ENCODE measurements at places on chromosomes 4 and X.

GRCh38 chr4:80576796-80577195 lies 241.3 kb downstream of the CFAP299 start:
- no peak for DNase-seq

DNA sequence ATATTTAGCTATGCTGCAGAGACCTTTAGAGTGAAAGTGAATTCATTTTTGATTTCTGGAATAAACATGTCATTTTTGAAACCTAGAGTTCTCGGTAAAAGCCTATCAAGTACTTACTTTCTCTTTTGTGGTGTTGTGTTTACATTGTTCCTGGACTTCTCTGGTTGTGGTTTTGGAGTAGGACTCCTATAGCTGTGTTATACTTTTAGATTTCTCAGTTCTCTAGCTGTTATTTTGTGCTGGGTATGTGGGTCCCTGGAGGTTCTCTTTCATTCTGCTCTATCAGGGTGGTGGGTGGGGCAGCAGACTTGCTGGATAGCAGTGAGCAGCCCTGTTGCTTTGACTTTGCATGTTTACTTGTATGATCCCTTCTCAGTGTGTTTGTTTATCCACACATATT lies 25.6 kb upstream of the MSMO1 start:
- no peak for DNase-seq

DNA sequence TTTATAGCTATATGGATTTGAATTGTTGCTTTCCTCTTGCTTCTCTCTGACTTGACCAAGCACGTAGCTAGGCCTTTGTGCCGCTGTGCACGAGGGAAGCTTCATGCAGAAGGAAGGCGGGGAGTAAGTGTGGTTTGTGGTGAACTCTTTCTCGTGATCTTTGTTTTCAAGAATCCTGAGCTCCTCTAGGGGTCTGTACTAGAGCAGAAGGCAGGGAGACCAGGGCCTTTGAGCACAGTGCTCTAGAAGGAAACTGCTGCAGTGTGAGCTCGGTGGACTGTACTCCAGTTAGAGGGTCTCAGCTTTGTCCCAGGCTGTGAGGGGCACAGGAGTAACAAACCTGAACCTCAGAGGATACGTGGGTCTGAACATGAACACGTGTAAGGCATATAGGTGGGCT lies 49.0 kb downstream of the AGA start:
- DNase-seq: no peak

- DNase-seq: no peak
These were observed 58.1 kb downstream of the RPS3A start for GRCh38 chr4:151157543-151157942.

DNA sequence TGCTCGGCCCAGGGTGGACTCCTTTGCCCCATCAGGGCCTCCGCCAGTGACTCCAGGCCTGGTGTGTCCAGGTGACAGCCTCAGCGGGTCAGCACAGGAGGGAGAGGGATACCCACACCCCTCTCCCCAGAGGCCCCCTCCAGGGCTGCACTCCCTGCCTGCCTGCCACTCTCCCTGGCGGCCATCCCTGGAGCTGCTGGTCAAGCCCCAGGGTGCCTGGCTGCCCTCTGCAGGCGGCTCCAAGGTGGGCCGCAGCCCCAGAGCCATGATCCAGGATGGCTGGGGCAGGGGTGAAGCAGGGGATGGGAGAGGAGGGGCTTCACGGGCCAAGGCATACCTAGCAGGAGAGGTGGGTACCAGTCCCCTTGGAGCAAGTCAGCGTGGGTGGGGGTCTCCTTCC lies 3.8 kb downstream of the FGFRL1 start:
- no peak for DNase-seq

GRCh38 chr4:119834906-119835612 lies 206.5 kb upstream of the PDE5A start:
- DNase-seq: no peak

DNA sequence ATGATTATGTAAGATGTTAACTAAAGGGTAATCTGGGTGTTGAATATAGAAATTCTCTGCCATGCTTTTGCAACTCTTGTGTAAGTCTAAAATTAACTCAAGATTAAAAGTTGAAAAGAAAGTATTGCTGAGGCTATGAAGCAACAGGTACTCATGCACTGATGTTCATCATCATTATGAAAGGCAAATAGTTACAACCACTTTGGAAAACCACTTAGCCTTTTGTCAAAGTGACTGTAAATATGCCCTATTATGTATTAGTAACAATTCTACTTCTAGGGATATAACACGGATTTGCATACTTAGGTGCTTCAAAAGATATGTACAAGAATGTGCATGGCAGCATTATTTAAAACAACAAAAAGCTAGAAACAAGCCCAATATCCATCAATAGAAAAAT lies 227.8 kb upstream of the CXXC4 start:
- DNase-seq: no peak

GRCh38 chr4:7650606-7651385 lies 216.1 kb upstream of the PSAPL1 start:
- DNase-seq: no peak

GRCh38 chr4:43556262-43556661 lies 663.7 kb downstream of the GRXCR1 start:
- no peak for DNase-seq

DNA sequence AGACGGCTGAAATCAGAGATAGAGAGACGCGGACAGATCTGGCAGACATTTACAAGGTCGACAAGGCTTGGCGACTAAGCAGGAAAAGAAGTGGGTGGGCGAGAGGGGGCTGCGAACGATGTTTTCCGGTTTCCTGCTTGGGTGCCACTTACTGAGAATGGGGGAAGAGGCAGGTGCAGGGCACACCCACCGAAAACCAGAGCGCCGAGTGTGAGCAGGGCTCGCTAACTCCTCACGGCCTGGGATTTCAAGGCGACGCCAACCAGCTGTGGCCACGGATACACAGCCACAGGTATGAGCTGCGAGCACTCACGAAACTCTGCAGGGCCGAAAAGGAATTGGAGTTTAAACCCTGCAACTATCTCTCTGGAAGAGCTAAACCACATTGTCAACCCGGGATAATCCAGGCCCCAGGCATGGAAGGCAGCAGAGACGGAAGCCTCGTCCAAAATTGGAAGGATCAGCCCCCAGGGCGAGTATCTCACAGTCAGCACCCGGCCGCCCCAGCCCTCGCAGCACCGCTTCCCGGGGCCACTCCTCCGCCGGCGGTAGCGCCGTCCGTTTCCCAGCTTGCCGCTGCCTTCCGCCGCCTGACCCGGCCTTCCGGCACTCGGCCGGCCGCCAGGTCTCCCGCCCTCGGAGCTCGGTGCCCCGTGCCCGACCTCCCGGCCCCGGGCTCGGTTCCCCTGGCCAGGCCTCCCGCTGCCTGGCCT lies 778 bp downstream of the CASP3 start:
- DNase-seq: peak; percentile 57

DNA sequence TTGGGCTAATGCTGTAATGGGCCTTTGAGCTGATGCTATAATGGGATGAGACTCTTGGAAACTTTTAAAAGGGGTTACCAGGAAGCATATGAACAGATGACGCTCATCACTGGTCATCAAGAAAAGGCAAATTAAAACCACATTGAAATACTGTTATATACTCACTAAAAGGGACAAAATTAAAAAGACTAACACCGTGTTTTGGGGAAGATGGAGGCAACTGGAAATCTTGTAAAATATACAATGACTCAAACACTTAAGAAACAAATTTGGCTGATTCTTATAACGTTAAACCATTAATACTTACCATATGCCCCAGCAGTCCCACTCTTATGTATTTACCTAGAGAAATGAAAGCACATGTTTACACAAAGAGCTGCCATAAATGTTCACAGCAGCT lies 207.2 kb upstream of the GPRIN3 start:
- no peak for DNase-seq

Data from Caco-2 (cell line).